Stimulated activated CD8-positive, alpha-beta memory T cell treated with anti-CD3 and anti-CD28 coated beads, Interleukin-4, amount 100 ng/mL, for 24 hours (primary cell): ENCODE measurements at places on chromosomes 7 and 10.

DNA sequence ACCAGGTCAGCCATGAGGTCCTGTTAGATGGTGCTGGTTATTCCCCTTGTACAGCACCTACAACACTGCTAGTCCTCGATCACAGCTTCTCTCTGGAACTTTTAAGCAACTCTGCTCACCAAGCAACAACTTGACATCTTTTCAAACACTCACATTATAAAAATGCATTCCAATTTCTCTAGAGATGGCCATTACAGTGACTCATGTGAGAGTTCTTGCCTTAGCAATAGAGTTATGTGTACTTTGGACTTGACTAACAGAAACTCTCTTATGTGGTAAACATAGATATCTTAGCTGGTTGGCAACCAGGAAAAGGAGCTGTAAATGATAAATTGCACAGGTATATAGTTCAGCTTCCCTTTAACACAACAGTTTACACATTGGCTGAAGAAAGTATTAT lies 122.2 kb downstream of the PDE1C start:
- no peak for DNase-seq

DNA sequence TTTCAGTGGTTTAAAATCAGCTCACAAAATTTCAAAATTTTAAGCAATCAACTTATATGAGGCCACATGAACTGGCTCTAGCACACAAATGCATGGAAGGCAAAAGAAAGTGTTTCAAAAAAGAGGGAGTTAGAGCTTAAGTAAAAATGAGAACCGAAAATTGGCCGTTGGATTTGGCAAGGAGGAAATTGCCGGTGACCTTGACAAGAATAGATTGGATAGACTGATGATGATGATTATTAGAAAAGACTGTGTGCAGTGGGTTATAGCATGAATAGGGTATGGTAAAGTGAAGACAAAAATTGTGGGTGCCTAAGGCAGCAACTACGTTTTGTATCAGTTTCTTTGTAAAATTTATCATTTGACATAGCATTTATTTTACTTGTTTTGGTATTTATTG lies 175.7 kb downstream of the SEMA3D start:
- no peak for DNase-seq

DNA sequence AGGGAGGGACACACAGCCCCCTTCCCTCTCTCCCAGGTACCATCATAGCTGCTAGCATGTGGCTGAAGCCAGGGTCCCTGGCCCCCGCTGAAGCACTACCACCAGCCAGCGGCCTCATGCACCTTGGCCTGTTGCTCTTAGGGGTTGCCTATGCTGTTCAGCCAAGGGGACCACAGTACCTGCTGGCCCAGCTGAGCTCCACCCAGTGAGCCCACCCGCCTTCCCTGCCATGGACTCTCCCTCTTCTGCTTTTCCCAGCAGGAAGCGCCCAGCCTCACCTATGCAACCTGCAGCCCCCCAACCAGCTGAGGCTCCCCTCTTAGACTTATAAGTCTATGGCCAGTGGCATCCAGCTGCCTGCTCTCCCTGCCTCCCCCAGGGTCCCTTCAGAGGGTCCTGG lies 8.7 kb upstream of the MTPAP start:
- no peak for DNase-seq

DNA sequence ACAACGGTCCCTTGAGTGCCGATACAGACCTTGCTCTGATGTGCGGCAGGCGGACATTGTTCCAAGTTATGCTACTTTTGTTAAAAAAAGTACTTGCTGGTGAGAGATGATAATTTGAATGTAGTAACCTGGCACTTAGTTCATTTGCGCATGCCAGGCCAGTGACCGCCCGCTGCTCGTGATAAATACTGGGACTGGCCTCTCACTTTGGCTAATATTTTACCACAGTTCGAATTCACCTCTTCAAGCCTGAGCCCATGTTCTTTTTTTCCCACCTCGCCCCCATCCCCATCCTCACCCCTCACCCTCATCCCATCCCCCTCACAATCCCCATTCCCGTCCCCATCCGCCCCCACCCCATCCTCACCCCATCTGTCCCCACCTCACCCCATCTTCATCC lies 126.4 kb downstream of the DNAJB6 start:
- no peak for DNase-seq

- DNase-seq = no peak
Measured at GRCh38 chr10:117536866-117537435, 5.6 kb upstream of the EMX2 start.

DNA sequence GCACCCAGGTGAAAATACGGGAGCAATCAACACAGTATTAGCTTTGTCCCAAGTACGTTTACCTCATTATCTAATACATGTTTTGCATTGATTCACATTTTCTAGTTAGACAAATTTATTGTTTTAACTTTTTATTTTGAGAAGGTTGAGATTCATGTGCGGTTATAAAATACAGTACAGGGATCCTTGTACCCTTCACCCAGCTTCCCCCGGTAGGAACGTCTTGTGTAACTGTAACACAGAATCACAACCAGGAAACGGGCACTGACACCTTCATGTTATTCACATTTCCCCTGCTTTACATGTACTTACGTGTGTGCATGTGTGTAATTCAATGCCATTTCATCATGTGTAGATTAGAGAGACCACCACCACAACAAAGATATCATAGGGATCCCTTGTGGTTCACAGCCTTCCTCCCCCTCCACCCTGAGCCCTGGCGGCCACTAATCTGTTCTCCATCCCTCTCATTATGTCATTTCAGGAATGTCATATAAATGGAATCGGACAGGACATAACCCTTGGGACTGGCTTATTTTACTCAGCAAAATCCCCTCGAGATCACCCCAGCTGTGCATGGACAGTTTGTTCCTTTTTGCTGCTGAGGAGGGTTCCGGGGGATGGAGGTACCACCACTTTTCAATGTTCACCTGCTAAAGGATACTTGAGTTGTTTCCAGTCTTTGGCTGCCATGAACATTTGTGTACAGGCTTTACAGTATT lies 46.5 kb upstream of the C10orf71 start:
- no peak for DNase-seq

GRCh38 chr7:7018290-7018689 lies 164.1 kb upstream of the C1GALT1 start:
- no peak for DNase-seq

GRCh38 chr10:103038570-103038969 lies 120.5 kb downstream of the CNNM2 start:
- no peak for DNase-seq

DNA sequence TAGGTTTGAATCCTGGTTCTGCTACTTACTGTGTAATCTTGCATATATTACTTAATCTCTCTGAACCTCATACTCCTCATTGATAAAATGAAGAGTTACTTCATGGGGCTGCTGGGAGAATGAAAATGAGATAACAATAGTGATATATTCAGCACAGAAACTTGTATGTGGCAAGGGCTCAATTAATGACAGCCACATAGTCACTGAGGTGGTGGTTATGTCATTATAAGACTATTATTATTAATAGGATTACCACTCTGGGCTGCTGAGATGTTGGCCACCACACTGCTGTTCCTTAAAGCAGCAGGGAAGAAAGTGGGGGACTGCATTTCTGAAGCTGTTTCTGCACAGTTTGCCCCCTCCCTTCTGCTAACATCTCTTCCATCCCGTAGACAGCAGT lies 100.4 kb upstream of the PDLIM1 start:
- DNase-seq = no peak

DNA sequence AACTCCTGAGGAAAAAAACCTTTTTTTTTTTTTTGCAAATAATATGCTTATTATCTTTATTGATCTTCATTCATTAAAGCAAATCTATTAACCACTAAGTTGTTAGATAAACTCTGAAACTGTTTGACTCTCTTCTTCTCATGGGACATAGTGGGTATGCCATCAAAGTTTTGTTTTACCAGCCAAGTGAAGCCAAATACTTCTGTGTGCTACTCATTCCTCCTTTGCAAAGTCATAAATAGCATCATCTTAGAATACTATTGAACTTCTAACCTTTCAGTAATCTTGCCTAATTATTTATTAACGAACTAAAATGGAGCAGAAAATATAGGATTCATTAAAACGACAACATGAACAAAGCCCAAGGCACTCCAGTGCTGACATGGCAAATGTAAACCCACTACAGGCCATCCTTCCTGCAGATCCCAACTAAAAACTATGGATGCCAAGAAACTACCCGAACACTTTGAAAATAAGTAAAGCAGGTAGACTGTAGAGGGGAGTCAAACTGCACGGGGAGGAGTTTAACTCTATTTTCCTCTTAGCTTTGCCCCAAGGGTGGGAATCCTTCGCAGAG lies 61.2 kb upstream of the ODAD2 start:
- no peak for DNase-seq

- no peak for DNase-seq
Measured at GRCh38 chr7:118418433-118418832, 193.9 kb downstream of the ANKRD7 start.

DNA sequence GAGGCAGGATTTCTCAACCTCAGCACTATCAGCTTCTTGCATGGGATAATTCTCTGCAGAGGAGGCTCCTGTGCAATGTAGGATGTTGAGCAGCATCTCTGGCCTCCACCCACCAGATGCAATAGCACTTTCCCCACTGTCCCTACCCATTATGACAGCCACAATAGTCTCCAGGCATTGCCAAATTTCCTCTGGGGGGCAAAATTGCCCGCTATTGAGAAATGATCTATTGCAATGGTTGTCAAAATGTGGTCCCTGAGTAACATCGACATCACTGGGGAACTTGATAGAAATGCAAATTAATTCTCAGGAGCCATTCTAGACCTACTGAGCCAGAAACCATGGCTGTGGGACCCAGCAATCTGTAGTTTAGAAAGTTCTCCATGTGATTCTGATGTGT lies 7.0 kb downstream of the KCNK18 start:
- DNase-seq = no peak

DNA sequence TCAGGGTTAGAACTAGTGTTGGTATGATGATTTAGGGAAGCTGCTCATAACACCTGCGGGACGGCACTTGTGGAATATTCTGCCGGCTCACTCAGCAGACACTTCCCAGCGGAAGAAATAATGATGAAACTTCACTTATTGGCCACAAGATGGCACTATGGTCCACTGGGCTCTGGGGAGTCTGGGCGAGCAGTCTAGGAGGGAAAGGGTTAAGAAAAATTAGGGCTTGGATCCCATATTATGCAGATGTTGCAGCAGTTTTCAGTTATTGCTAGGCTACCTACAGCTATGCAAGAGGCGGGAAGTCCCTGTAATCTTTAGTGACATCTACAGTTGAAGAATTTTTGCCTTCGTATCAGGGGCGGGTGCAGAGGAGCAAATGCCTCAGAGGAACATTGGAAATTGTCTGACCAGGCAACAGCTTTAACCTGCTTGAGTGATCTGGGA lies 238.7 kb upstream of the PRSS58 start:
- DNase-seq = no peak

DNA sequence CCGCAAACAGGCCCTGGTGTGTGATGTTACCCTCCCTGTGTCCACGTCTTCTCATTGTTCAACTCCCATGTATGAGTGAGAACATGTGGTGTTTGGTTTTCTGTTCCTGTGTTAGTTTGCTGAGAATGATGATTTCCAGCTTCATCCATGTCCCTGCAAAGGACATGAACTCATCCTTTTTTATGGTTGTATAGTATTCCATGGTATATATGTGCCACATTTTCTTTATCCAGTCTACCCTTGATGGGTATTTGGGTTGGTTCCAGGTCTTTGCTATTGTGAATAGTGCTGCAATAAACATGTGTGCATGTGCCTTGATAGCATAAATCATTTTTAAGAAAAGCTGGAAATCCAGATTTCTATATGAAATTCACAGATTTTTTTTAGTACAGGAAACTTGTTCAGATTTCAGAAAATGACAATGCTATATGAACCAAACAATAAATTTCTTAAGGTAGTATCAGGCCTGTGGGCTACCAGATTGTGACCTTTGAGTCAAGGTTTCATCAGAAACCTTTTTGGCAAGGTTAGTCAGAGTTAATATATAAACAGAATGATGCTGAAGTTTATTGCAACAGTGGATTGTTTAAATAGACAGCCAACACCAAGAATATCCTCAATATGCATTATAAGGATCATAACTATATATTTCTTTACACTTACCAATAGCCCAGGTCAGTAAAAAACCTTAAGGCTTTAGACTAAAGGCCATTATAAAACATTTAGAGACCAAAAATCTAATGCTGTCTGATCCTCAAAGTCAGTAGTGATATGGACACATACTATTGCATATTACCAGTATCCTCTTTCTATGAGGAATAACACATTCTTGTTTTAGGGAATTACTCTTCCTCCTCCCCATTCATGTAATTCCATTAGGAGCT lies 68.7 kb upstream of the PAPSS2 start:
- DNase-seq = no peak

GRCh38 chr7:116271963-116272886 lies 61.9 kb downstream of the TES start:
- no peak for DNase-seq

DNA sequence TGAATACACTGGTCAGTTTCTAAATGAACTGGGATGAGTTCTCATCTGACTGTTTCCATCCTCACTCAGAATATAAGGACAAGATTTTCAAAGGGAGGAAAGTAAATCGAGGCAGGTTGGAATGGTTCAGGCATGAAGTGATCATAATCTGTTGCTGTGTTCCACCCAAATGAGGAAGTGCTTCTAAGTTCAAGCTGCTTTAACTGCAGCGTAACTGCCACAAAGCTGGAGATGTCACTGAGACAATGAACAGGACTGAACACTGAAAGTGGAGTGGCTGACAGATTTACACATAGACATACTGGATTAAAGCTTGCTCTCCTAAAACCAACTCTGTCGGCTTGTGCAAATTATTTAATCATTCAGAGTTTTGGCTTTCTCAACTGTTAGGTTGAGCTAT lies 66.6 kb downstream of the GPR37 start:
- DNase-seq = no peak

- DNase-seq = no peak
Measured at GRCh38 chr10:124032087-124032935, 61.1 kb downstream of the CHST15 start.

DNA sequence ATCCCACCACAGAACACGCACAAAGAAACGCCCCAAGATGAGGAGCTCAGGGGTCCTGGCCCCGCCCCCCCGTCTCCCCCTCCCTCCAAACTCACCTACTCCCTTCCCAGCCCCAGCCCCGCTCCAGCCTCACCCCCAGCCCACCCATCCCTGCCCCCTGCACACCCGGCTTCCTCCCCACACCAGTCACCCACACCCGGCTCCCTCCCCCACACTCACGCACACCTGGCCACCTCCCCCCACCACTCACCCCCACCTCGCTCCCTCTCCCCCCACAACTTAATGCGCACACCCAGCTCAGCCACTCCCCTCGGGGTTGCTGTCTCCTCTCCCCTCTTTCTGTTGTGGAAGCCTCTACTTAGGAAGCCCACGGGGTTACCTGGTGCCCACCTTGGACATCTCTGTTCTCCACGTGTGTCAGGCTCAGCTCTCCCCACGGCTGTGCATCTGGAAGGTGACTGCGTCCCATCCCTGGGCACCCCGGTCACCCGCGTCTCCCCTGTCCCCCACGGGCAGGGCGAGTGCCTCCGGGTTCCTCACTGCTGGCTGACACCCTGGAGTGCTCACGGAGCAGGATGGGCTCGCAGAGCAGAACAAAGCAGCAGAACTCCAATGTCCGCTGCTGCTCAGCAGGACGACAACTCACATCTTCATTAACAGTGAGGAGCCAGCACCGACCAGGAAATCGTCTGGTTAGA lies 166.8 kb downstream of the USP6NL start:
- no peak for DNase-seq

GRCh38 chr7:112573302-112574039 lies 92.7 kb downstream of the LSMEM1 start:
- no peak for DNase-seq

- peak; percentile 50 for DNase-seq
Measured at GRCh38 chr10:135601-136464, 578 bp downstream of the ZMYND11 start.

GRCh38 chr7:154879629-154880028 lies 123.3 kb downstream of the PAXIP1 start:
- no peak for DNase-seq
